ENCODE measurements at places on chromosomes 5 and 9. TPM values are rescaled to one million over a fixed set of nuclear protein-coding genes. Genes with fewer than 3 reads are reported as not detected.

The NME5 gene
- total RNA-seq = 1.1 TPM

The PCDHGA1 gene
- 0.40 TPM for total RNA-seq

The SEMA5A gene
- 0.27 TPM for total RNA-seq

The ABCA1 gene
- total RNA-seq = 5.4 TPM

The PCDHA11 gene
- total RNA-seq = under 0.01 TPM

All from thoracic aorta endothelial cell (primary cell).